ENCODE measurements at places on chromosomes 3 and 15.

DNA sequence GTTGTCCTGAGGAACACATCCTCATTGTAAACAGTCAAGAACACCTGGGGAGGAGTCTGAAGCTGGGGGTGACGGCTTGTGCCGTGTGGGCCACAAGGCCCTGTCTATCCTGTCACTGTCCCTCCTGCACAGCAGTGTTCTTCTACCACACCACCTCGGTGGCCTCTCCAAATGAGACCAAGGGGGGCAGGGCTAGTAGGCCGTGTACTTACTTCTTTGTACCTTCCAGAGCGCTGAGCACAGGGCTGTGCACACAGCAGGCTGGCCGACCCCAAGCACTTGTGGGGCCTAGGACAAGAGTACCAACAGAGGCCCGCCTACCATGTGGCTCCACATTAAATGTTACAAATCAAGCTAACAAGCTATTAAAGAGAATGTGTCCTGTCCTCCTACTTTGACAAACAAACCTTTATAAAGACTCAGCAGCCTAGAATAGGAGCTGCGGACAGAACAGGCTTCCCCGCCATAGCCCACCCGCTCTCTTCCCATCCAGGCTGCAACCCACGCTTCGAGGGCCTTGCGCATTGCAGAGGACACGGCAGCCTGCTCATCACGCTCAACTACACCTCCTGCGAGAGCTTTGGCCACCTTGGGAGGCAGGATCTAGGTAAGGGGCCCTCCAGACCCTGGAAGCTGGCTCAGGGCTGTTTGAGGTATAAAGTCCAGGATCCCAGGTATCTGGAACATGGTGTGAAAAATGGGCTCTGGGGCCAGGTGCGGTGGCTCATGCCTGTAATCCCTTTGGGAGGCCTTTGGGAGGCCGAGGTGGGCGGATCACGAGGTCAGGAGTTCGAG is 30.5 kb downstream of the MELTF start:
- no peaks in the 10 kb centered on the region for H3K36me3 ChIP-seq
- no peaks in the 10 kb centered on the region for H3K27me3 ChIP-seq
- peaks cover 18% of the 10 kb centered on the region for H3K4me1 ChIP-seq
- H3K4me3 ChIP-seq, result no peak overlapping the region
- DNase-seq, result peak; percentile 44

GRCh38 chr3:104553121-104553520 is 813.6 kb upstream of the ALCAM start:
- no peak for DNase-seq
- no peak overlapping the region for H3K27ac ChIP-seq
- no peaks in the 10 kb centered on the region for H3K36me3 ChIP-seq
- H3K4me3 ChIP-seq, result no peak overlapping the region
- H3K27me3 ChIP-seq, result no peaks in the 10 kb centered on the region

DNA sequence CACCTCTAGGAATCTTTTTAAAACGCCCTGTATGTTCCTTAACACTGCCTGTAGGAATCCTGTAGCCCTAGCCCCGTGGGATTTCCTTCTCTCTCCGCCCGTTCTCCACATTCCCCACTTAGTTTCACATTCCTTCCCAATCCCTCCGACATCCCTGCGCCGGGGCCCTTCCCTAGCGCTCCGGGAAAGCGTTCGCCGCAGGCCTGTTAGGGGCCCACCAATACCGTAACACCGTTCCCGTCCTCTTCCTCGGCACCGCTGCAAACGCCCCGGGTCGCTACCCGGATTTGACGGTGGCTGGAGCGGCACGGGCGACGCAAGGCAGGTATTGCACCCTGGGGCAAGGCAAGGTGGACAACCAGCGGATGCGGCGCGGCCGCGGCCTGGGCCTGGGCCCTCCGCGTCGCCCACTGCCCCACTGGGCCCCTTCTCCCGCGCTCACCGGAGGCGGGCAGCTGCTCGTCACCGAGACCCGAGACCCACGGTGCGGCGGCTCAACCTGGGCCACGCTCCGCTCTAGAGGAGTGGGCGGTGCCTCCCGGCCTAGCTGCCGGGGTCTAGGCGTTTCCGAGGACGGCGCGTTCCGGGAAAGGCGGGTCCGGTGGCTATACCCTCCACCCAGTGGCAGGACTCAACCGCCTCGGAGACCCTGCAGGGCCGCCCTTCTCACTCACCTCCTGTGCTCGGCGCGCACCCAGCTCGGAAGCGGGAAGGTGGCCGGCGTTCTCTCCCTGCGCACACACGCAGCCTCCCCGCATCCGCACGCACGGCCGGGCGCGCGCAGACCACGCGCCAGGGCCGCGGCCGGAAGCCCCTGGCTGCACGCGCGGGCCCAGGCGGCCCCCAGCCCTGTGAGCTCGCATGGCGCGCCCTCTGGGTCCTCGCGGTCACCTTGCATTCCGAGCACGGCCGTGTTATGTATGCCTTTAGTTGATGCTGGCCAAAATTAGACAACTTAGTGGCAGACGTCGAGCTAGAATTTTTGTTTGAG is at the start of gene B3GALNT1:
TSS of gene B3GALNT1 (minus strand) at position 789 of the 991 bp plus-strand sequence. CDS start 18,595 bp downstream, outside the sequence.
- H3K4me3 ChIP-seq, result peak within 1 kb of the TSS; percentile 83
- H3K27me3 ChIP-seq, result no peaks in the 10 kb centered on the region
- H3K36me3 ChIP-seq, result peaks cover 6% of the 10 kb centered on the region
- H3K27ac ChIP-seq, result peak within 1 kb of the TSS; percentile 79
- H3K4me1 ChIP-seq, result peaks cover 15% of the 10 kb centered on the region
- peak; percentile 22 for DNase-seq

DNA sequence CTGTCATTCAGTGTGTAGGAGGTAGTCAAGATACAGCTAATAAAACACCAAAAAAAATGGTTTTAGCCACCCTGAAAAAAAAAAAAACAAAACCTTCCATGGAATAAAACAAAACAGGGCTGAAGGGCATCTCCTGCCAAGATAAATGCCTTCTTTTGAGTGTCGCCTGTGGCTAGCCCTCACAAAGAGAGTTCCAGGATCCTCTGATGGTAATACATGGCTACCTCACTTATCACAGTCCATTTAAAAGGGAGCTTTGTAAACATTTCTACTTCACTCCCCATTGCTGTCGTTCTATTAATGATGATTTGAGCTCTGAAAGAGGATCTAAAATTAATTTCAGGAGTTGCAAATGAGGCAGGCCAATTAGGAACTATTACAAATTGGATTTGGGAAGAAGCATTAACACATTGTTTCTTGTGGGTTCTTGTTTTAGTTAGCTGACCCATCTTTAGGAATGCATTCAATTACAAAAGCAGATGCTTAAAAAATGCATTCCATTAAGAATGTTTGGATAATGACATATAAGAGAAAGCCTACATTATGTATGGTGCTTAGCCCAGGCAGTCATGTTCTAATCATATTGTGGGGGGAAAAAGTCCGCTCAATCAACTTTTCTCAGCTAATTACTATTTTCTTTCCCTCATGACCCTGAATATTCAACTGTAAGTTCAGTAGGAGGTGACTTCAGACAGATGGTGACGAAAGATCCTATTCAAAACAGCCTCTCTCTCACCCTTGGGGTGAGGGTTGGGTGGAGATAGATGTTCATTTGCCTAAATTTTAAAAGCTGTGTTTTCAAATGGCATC is 255.1 kb upstream of the WNT5A start:
- H3K36me3 ChIP-seq, result no peaks in the 10 kb centered on the region
- peaks cover 3% of the 10 kb centered on the region for H3K27me3 ChIP-seq
- H3K27ac ChIP-seq, result no peak overlapping the region
- no peaks in the 10 kb centered on the region for H3K4me1 ChIP-seq

GRCh38 chr3:57221883-57222282 is 5.6 kb upstream of the APPL1 start:
- H3K36me3 ChIP-seq, result no peaks in the 10 kb centered on the region
- DNase-seq, result no peak
- no peak overlapping the region for H3K4me3 ChIP-seq
- peaks cover 4% of the 10 kb centered on the region for H3K4me1 ChIP-seq

- no peaks in the 10 kb centered on the region for H3K4me1 ChIP-seq
- DNase-seq, result no peak
- no peaks in the 10 kb centered on the region for H3K36me3 ChIP-seq
- H3K27ac ChIP-seq, result no peak overlapping the region
- no peaks in the 10 kb centered on the region for H3K27me3 ChIP-seq
Measured at GRCh38 chr15:33086500-33087121, 107.9 kb downstream of the FMN1 start.
